Type B pancreatic cell (in vitro differentiated cells): ENCODE measurements at places on chromosomes 6 and 20. TPM values are rescaled to one million over a fixed set of nuclear protein-coding genes. Genes with fewer than 3 reads are reported as not detected.

DNA sequence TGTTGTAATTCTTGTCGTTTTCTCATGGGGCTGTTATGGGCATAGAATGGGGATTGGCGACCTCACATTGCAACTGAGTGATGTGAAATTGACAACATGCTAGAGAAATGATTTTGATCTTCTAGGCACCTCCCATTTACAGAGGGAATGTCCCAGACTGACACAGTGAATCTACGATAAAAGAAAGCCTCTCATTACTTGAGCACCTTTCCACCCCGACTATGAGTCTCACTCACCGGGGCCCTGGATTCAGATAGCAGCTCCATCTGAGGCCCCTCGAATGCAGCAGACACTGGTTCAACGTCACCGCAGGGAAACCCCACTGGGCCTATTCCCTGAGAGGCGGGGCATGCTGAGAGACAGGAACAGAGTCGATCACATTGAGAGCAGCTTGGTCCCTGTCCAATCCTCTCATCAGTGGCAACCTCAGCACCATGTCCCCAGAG lies 49.1 kb downstream of the NFATC2 start:
- no peak for DNase-seq

- DNase-seq = no peak
These were observed 36.2 kb upstream of the NCOA3 start for GRCh38 chr20:47465335-47466090.

The STMND1 gene
- 0.43 and 2.2 TPM in 2 replicates for total RNA-seq

DNA sequence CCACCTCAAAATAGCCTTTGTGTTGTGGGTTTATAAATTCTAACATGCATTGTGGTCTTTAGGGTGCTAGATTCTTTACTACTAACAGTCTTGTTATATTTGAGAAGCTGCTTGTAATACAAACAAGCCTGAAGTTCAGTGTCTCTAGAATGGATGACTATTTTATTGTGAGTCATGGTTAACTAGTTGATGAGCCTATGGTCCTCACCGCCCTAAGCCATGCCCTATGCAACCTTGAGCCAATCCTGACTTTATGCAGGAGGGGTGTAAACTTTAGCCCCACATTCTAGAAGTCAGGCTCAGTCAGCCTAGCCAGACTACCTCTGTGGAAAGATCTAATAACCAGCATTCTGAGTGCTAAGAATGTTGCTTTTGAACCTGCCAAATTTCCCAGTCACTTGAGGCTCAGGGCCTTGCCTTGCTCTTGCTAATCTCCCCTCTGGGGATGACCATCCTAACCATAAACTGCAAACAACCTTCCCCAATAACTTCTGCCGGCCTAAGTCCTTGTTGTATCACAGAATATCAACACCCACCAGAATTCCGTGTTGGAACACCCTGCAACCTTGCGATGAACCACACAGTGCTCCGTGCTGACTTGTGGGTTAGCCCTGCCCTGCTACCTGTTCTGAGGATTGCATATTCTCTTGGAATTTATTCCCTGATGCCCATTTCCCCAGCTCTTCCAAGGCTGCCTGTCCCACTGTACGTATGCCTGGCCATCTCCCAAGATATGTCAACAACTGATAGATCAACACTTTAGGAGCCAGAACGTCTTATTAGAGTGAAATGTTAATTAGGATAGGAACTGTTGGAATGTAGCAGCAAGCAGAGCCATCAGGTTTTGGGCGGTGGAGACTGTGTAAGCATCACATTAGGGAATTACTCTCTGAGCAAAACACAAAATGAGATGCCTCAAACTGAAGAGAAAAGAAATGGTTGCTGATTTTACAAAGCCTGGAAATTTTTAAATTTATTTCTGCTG lies 71.7 kb upstream of the CEP85L start:
- DNase-seq = no peak

DNA sequence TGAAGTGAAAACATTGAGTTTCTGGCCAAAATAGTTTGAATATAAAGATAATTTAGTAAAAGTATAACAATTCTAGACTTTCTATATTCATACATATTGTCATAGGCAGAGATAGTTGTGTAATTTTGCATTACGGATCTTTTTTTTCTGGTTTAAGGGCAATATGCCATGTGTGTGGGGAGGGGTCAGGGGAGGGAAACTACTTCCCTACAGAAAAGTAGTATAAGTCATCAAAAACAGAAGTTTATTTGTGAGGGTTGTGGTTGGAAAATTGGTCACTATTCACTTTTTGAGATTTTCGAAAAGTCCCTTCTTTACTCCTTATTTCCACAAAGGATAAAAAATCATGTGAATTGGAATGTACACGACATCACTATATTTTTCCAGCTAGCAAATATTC lies 288.2 kb upstream of the PREP start:
- DNase-seq = no peak

The SNAI1 gene
- total RNA-seq = 12.1 and 30.8 TPM in 2 replicates

DNA sequence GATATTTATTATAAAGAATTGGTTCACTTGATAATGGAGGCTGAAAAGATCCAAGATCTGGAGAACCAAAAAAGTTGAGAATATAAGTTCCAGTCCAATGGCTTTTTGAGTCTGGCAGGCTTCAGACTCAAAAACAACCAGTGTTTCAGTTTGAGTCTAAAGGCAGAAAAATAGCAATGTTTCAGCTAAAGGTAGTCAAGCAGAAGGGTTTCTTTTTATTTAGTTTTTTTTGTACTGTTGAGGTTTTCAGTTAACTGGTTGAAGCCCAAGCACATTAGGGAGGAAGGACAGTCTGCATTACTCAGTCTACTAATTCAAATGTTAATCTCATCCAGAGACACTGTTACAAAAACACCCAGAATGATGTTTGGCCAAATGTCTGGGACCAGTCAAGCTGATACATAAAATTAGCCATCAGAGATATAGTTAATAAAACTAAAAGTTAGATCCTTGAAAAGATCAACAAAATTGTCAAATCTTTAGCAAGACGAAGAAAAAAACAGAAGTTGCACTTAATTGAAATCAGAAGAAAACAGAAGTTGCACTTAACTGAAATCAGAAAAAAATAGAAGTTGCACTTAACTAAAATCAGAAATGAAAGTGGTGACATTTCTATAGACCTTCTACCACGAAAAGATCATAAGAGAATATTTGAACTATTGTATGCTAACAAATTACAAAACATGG lies 980.3 kb upstream of the FLRT3 start:
- no peak for DNase-seq

- no peak for DNase-seq
These were observed 315.2 kb downstream of the ZFAND3 start for GRCh38 chr6:38134704-38135088.

- no peak for DNase-seq
These were observed 11.4 kb downstream of the HMGCLL1 start for GRCh38 chr6:55567558-55567957.

DNA sequence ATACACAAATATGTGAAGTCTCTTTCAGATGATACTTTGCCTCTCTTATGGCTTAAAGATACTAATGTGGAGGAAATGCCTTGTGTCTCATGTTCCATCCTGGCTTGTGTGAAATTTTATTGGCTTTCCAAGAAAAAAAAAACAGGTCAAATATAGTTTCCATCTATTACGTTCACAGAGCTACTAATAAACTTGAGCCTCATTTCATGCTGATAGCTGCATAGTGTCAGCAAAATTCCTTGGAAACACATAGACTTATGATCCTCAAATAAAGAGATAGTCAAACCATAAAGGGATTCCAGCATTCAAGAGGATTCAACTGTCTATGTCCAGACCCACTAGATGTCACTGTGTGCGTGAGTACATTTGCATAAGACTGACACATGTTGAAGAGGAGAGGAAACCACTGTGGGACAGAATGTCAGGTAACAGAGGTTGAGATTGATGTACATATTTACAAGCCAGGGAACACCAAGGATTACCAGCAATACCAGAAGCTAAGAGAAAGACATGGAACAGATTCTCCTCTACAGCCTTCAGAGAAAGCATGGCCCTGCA lies 266.6 kb downstream of the COL12A1 start:
- no peak for DNase-seq

The SGK2 gene
- total RNA-seq = 9.9 and 10.7 TPM in 2 replicates

The SAMD3 gene
- 2.4 and 3.3 TPM in 2 replicates for total RNA-seq

DNA sequence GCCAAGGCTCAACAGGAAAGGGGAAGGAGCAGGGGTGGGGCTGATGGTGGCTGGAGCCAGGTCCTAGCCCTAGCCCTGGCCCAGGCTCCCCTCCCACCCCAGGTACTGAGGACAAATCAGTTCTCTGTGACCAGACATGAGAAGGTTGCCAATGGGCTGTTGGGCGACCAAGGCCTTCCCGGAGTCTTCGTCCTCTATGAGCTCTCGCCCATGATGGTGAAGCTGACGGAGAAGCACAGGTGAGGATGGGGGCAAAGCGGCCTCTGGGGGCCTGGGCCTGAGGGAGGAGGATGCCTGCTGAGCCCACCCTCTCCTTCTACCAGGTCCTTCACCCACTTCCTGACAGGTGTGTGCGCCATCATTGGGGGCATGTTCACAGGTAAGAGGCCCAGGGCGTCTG lies 15.0 kb downstream of the ERGIC3 start:
- no peak for DNase-seq

The HLA-DRB1 gene
- 24.3 and 88.9 TPM in 2 replicates for total RNA-seq

- DNase-seq = no peak
These were observed 966.8 kb upstream of the CITED2 start for GRCh38 chr6:140341272-140341671.

The SLC22A3 gene
- 0.52 and 0.87 TPM in 2 replicates for total RNA-seq

DNA sequence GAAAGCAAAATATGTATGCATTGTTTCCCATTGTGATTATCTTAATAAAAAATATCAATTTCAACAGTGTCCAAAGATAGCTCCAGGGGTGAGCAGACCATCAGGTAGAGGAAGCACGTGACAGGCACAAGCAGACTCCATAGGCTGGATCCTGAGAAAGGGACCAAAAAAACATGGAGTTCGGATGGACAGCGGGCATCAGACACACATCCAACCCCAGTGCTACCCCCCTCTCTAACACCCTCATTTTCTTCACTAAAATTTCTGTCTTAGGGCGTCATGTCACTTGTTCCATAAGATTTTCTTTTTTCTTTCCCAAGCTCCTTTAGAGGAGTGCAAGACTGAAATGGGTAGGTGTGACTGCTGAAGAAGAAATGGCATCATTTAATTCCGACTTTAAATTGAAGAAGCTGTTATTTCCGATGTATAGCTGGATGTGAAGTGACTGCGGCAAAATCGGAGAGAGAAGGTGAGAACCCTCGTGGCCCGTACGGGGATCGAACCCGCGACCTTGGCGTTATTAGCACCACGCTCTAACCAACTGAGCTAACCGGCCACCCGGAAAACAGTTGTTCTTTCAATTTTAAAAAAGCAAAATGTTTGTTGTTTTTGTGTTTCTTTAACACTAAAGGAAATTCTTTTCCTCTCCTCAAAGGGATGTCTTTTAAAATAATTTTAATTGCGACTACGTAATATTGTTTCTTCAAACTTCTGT lies 10.3 kb upstream of the PRSS16 start:
- no peak for DNase-seq

- no peak for DNase-seq
These were observed 29.0 kb downstream of the OTOR start for GRCh38 chr20:16777126-16777525.

DNA sequence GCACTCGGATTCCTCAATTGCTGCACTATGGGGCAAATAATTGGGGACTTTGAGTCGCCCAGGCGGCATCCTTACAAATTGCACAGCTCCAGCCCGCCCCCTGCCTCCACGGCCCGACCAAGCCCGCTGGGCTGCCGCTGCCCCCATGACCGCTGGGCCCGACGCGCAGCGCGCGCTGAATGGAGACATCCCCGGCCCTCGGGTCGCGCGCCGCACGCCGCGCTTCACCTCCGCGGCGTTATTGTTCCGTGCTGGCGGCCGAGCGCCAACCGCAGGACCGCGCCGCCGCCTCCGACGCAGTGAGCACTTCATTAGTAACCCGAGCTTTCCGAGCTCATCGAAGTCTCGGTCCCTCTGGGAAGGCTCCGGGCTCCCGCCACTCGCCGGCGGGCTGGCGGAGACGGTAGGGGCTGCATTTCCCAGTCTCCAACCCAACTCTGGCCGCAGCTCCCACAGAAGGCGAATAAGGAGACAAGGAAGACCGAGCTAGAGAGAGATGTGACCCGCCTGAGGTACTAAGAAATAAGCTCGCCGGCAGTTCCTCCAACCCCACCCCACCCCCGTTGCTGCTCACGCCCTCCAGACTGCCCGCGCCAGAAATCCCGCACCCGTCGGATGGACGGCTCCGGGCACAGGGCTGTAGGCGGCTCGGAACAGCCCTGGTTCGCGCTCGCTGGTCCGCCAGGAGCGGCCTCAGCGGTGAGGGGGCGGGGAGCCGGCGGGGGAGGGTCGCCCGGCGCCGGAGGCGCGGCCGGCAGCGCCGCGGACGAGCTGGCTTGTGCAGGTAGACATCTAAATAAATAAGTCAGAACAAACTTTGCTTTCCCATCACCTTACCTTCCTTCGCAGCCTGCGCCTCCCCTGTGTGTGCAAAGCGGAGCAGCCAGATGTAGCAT lies 703 bp downstream of the EPHA7 start:
- peak; percentile 76 for DNase-seq

The SNPH gene
- total RNA-seq = 2.7 and 3.6 TPM in 2 replicates

DNA sequence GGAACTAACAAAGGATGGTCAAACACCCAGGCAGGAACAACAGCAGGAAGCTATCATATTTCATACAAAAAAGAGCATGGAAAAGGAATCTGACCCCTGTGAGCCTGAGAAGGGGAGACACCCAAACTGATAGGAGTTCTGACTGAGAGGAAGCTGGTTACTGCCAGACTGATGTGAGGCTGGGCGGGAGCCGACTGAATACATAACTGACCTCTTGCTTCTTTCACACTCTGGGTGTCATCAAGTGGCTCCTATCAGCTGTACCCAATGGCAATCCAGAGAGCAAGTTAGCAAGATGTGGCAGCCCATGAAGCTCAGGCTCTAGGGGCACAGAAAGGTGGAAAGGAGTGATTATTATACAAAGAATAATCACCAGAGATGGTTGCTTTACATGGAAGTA lies 795.1 kb upstream of the HS3ST5 start:
- DNase-seq = no peak

The RIMS1 gene
- 3.7 and 5.9 TPM in 2 replicates for total RNA-seq

The MDFI gene
- 53.9 and 94.5 TPM in 2 replicates for total RNA-seq

- DNase-seq = no peak
These were observed 567.6 kb upstream of the MMS22L start for GRCh38 chr6:97850458-97851212.

GRCh38 chr20:32606790-32607189 lies 21.7 kb upstream of the NOL4L start:
- DNase-seq = no peak

The SCUBE3 gene
- 14.7 and 14.9 TPM in 2 replicates for total RNA-seq

- DNase-seq = no peak
These were observed 288.0 kb downstream of the ADGB start for GRCh38 chr6:146886587-146887446.

DNA sequence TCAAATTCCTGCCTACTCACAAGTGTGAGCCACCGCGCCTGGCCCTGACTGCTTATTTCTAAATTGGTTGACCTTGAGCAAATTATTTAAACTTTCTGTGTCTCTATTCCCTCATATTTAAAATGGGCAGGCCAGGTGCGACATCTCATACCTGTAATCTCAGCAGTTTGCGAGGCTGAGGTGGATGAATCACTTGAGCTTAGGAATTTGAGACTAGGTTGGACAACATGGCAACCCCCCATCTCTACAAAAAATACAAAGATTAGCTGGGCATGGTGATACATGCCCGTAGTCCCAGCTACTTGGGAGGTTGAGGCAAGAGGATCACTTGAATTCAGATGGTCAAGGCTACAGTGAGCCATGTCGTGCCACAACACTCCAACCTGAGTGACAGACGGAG lies 26.5 kb downstream of the DCBLD1 start:
- no peak for DNase-seq

The CCN2 gene
- 33.8 and 75.5 TPM in 2 replicates for total RNA-seq

The KIF25 gene
- not detected in 2 replicates for total RNA-seq
